ENCODE measurements at places on chromosomes 5 and 9.

- H3K4me1 ChIP-seq = no peaks in the 10 kb centered on the region
- H3K4me3 ChIP-seq = no peak overlapping the region
- H3K27ac ChIP-seq = no peak overlapping the region
These were observed 42.9 kb upstream of the GALNT10 start for GRCh38 chr5:154147666-154148065.

DNA sequence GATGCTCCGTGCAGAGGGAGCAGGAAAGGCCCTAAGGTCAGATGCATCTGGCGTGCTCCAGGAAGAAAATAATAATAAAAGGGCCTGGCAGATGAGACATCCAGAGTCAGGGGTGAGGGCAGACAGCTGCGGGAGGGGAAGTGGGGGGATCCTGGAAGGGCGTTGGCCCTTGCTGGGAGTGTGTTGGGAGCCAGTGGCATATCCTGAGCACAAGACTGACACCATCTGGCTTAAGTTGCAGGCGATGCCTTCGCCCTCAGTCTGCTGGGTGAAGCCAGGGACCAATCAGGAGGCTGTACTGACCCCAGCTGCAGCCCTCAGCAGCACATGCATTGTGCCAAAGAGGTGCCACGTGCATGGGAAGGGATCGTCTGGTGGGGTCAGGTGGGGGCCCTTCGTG is 3.8 kb downstream of the OR2V2 start:
- no peak overlapping the region for H3K27ac ChIP-seq
- peaks cover 4% of the 10 kb centered on the region for H3K4me1 ChIP-seq
- no peak for DNase-seq
- no peaks in the 10 kb centered on the region for H3K36me3 ChIP-seq

- H3K27ac ChIP-seq = no peak overlapping the region
- H3K27me3 ChIP-seq = no peaks in the 10 kb centered on the region
- H3K4me1 ChIP-seq = peaks cover 24% of the 10 kb centered on the region
These were observed 27.5 kb downstream of the CORO2A start for GRCh38 chr9:98164912-98165311.

DNA sequence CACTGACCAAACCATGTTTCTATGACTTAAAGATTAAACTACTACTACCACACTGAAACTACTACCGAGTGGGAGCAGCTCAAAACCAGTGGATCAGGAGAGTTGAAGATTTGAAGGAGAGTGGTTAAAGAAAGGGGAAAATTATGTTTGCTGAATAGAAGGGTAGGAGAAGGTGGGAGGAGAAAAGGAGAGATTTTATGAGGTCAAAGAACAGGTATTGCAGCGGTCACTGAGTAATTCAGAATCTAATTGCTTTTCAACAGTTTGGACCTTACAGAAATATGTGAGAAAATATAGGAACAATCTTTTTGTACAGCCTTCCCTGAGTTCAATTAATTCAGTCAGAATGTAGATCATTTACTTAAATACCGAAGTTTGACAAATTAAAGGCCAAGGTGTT is 24.6 kb downstream of the EDIL3 start:
- no peaks in the 10 kb centered on the region for H3K4me1 ChIP-seq
- no peak overlapping the region for H3K27ac ChIP-seq
- no peak overlapping the region for H3K4me3 ChIP-seq
- H3K27me3 ChIP-seq = no peaks in the 10 kb centered on the region

Measured in CD8-positive, alpha-beta memory T cell (primary cell).